ENCODE measurements at places on chromosomes 3 and 15. TPM values are rescaled to one million over a fixed set of nuclear protein-coding genes. Genes with fewer than 3 reads are reported as not detected.
A peak's percentile ranks its signal among the peaks of the same experiment; 100 is the strongest.

- DNase-seq: no peak
Measured at GRCh38 chr3:177358977-177359592, 161.8 kb upstream of the TBL1XR1 start.

GRCh38 chr3:52816654-52817053, 13.8 kb downstream of the ITIH4 start:
- DNase-seq: no peak

The ERICH6 gene
- not detected for total RNA-seq

- DNase-seq: peak; percentile 47
Measured at GRCh38 chr3:110881069-110881468, 190.5 kb upstream of the NECTIN3 start.

DNA sequence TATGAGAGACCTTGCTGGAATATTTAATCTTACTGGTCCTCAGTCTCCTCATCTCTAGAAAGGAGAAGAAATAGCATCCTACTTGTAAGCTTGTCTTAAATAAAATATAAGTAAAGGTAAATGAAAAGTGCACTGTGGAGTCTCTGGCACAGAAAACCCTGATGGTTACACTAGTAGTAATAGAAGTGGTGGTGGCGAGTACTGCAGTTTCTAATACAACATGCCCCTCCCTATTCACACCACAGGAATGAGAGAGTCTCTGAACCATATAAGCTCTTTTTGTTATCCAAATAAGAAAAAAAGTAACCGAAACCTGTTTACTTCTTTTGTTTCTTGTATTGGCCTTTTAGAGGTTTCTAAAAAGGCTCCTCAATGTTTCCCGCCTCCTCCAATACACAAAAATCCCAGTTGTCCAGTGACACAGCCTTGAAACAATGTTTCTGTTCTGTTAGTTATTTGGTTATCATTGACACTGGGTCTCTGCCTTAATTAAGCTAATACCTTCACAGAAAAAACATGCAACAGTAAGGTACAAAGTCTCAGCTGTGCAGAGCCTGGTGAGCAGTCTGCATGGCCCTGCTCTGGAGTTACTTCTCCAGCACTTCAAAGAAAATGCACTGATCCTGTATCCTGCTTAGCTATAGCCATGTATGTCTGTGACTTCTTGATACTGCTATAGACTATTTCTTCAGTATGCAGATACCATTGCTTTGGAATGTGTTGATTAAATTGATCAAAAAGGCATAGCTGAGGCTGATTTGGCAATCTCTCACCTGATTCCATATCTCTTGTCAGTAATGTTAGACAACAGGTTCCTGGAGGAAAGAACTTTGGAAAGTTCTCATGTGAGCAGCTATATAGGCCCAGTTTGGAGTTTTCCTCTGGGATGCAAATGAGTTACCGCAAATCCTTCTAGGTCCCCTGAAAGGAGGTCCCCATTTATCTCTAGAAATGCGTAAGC, 315.6 kb upstream of the IL12A start:
- peak; percentile 15 for DNase-seq

- DNase-seq: no peak
Measured at GRCh38 chr15:67521029-67521782, at the start of gene C15orf61. Gene C15orf61 (plus strand): TSS chr15:67521131. CDS start chr15:67521249, 118 bp downstream.

DNA sequence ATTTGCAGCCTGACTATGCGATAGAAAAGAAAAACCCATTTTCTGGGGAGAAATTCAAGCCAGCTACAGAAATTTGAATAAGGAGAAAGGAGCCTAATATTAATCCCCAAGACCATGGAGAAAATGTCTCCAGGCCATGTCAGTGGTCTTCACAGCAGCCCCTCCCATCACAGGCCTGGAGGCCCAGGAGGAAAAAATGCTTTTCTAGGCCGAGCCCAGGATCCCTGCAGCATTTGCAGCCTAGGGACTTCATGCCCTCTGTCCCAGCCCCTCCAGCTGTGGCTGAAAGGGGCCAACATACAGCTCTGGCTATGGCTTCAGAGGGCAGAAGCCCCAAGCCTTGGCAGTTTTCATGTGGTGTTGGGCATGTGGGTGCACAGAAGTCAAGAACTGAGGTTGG, 26.3 kb downstream of the ARRDC4 start:
- DNase-seq: no peak

- DNase-seq: no peak
Measured at GRCh38 chr3:192307631-192308030, 419.7 kb downstream of the FGF12 start.

DNA sequence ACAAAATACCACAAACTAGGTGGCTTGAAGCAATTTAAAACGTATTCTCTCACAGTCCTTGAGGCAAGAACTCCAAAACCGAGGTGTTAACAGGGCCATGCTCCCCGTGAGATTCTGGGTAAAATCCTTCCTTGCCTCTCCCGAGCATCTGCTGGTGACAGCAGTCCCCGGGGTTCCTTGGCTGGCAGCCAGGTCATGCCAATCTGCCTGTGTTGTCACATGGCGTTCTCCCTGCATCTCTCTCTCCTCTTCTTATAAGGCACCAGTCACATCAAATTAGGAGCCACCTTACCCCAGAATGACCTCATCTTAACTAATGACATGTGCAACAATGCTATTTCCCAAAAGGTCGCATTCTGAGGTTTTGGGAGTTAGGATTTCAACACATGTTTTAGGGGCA, 26.3 kb upstream of the LRRN1 start:
- no peak for DNase-seq

The LRRIQ4 gene
- total RNA-seq: not detected

- peak; percentile 12 for DNase-seq
Measured at GRCh38 chr3:167032267-167032876, 347.7 kb downstream of the ZBBX start.

DNA sequence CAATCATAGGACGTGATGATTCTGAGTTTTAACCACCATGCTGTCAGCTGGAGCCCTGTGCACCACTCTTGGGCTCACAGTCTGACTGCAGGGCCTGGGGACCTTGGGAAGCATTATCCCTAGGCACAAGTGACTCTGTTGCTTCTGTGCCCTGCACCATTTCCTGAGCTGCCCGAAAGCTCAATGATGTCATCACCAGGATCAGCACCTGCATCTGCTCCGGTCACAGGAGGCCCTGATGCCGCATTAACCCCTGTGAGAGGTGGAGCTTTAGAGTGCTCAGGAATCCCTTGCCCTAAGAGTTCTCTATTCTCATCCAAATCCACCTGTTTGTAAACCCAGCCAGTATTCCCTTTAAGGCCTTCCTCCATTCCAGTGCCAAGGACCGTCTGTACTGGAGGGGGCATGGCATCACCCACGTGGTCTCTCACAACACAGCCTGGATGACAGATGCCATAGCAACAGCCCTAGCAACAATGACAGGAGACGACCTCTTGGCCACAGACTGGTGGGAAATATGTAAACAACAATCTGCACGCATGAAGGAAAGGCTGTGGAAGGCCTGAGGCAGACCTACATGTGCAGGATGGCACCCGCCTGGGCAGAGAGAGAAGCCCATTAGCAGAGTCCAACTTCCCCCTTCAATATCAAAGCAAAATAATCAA, 37.9 kb downstream of the NTRK3 start:
- no peak for DNase-seq

The REC114 gene
- total RNA-seq: not detected

The VEPH1 gene
- 20.7 TPM for total RNA-seq

The FRMD4B gene
- 8.5 TPM for total RNA-seq

GRCh38 chr3:40996382-40996781, 202.9 kb upstream of the CTNNB1 start:
- no peak for DNase-seq

The AGTR1 gene
- 0.14 TPM for total RNA-seq

DNA sequence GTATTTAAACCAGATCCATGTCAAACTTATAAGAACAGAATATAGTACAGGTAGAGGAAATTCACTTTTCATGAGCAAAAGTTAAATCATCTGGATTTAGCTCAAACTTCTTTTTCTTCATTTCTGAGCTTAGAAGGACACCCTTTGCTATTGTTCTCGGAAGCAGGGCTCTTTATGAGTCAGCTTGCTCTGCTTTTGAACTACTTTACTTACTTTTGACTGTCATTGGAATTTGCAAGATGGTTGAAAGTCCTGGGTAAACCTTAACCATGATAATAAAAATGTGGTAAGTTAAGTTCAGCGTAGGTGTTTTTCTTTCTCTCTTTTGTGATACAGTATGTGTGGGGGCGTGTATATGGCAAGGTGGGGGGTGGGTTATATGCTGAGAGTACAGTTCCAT, 312.7 kb upstream of the DPH6 start:
- peak; percentile 18 for DNase-seq

GRCh38 chr3:80785875-80786274, 975.6 kb downstream of the GBE1 start:
- no peak for DNase-seq

The DNAH12 gene
- total RNA-seq: not detected

DNA sequence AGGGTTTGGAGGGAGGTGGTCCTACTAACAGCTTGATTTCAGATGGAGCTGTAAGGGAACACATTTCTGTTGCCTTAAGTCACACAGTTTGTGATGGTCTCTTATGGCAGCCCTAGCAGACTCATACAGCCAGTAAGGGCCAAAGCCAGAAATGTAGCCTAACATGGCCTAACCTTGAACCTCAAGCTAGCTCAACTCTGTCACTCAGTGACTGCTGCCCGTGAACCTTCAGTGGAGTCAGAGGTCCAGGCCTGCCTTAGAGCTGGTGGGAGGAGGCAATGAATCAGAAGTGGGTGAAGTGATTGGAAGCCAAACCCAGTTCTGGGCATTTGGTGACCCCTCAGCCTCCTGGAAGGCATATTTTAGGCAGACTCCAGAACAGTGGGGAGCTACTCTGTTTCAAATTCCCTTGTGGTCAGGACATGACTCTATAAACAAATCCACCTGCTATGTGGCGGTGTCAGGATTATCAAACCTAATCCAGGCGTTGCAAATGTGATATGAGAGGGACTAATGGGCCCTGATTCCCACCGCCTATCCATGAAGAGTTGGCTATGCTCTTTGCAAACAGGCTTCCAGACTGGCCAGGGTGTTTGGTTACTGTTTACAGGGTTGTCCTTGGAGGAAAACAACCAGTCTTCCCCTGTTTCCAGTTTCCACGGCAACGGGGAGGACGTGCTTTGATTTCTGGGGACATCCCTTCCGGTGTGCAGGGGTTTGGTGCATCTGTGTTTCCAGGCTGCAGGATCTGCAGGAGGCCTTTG, 105.9 kb upstream of the AGBL1 start:
- DNase-seq: no peak

The ZIC1 gene
- not detected for total RNA-seq

The RETNLB gene
- total RNA-seq: not detected

The FBXW12 gene
- total RNA-seq: not detected

DNA sequence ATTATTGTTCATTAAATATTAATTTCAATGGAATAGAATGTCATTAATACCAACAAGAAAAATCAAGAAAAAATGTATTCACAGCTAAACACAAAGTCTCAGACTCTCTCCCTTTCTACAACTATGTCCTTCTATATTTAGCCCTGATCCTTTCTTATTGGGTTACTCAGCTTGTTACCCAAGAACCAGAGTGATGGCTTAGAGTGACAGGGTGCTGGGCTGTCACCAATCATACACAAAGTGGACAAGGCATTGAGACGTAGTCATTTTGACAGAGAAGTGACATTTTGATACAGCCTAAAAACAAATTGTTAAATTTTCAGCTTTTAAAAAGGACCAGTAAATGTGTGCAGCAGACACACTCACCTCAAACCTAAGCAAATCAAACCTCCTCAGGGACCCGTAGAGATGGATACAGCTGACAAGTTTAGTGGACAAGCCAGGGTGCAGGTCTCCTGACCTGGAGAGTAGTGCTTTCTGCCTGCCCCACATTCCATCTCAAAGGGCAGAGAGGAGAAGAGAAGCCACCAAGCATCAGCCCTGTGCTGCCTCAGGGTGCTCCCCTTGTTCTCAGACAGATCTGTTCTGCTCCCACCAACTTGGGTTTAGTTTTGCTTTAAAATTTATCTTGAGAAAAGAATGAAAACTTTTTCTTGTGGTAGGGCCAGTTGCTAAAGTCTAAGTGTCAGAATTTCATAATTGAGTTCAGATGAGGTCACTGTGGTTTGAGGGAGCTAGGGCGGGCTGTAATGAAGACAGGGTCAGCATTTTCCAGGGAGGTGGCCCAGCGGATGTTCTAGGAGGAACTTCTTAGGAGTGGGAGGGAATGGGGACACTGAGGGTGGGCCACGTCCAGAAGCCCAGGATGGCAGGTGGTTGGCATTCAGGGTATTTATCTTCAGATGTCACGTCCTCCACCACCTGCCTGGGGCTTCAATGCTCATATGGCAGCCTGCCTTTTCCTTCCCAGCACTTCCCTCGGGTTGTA, 136.5 kb upstream of the TBL1XR1 start:
- DNase-seq: no peak

DNA sequence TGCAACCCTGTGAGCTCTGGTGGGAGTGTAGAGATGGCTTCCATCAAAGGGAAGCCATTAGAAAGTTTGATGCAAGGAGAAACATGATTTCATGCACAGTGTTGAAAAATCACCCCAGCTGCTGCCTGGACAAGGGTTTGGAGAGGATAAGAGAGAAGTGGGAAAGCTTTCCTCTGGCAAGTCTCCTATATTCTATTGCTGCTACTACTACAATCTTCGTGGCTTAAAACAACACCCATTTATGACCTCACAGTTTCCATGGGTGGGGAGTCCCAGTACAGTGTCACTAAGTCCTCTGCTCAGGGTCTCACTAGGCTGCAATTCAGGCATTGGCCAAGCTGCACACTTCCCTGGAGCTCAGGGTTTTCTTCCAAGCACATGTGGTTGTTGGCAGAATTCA, 229.3 kb downstream of the TAFA4 start:
- DNase-seq: no peak

The CTNNB1 gene
- 366 TPM for total RNA-seq

Data from epithelial cell of proximal tubule (primary cell).